ENCODE measurements at places on chromosomes 3 and 15. TPM values are rescaled to one million over a fixed set of nuclear protein-coding genes. Genes with fewer than 3 reads are reported as not detected.

Gene CHRFAM7A
- total RNA-seq, result 0.90 TPM

Gene C3orf20
- not detected for total RNA-seq

Gene P2RY13
- total RNA-seq, result not detected

Gene SUCNR1
- 1.2 TPM for total RNA-seq

Gene TMPRSS7
- total RNA-seq, result 0.12 TPM

Gene WDR72
- total RNA-seq, result 11.5 TPM

DNA sequence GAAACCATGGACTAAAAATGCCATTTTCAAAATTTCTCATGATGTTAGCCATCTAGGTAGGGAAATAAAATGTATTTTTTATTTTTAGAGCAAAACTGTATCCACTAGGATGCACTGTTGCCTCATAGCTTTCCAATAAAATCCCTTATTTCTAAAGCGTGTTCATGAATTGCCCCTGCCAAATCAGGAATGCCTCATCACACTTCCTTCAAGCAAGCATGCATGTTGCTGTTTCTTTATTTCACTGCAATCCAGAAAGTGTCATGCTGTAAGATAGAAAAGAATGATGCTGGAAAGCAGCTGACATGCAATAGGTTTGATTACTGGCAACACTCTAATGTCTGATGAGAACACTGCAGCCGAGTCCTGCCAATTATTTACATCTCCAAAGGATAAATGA, 239.5 kb downstream of the CHL1 start:
- no peak for DNase-seq

- DNase-seq, result no peak
Observed at GRCh38 chr3:52225452-52226228, at the start of gene TLR9. Gene TLR9, minus strand, starts transcription at chr3:52225645. Its CDS starts 116 bp downstream, at chr3:52225529.

GRCh38 chr3:81005992-81006391, 755.5 kb downstream of the GBE1 start:
- no peak for DNase-seq

DNA sequence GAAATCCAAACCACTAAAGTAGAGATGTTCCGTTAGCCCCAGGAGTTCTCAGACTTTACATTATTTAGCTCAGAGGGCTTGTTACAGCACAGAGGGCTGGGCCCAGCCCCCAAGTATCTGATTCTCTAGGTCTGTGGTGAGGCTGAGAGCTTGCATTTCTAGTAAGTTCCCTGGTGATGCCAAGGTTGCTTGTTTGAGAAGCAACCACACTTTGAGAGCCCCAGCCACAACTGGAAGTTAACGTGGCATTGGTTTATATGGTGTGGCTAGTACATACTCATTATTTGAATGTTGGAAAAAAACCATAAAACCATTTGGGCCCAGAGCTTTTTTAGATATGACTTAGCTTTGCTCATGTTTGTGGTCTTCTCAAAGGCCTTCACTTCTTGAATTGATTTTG, 35.9 kb downstream of the PRR23E start:
- DNase-seq, result no peak

- DNase-seq, result no peak
Observed at GRCh38 chr3:58567251-58567515, 10.0 kb downstream of the FAM107A start.

- no peak for DNase-seq
Observed at GRCh38 chr15:61216519-61216918, 12.6 kb downstream of the RORA start.

DNA sequence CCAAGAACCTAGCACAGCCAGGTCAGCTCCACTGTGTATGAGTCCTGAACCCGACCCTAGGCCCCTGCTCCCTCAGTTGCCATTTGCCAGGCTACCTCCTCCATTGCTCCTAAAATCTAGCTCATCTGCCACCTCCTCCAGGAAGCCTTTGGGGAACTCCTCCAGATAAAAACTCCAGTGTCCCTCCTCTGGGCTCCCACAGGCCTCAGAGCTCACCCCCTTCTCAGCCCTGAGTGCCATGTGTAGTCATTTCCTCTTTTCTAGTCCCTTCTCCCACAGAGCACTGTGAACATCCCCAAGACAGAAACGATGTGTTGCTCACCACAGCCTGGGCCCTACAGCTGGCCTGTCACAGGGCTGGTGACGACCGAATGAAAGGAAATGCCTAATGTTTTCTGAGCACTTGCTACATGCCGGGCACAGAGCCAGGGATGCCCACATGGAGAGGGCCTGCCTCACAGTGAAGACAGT, 61.0 kb downstream of the IQSEC1 start:
- peak; percentile 51 for DNase-seq

DNA sequence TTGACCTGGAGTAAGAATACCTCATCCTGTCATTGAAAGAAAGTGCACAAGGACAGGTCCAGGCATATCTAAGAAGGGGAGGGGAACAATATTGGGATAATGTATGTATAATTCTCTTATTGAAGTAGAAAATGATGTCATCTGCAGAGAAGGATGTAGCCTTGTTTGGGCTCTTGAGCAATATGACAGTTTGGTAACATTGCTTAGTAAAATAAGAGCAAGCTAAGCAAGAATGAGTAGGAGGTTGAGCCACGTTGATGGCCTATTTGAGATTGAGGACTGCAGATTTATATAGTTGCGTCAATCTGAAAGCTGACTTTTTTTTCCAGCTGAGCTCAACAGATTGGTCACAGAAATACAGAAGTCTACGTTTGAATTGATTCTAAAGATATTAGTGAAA, 145.2 kb downstream of the FILIP1L start:
- no peak for DNase-seq

DNA sequence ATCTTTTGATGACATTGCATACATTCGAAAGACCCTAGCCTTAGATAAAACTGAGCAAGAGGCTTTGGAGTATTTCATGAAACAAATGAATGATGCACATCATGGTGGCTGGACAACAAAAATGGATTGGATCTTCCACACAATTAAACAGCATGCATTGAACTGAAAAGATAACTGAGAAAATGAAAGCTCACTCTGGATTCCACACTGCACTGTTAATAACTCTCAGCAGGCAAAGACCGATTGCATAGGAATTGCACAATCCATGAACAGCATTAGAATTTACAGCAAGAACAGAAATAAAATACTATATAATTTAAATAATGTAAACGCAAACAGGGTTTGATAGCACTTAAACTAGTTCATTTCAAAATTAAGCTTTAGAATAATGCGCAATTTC, 16.7 kb downstream of the KCNMB3 start:
- no peak for DNase-seq

DNA sequence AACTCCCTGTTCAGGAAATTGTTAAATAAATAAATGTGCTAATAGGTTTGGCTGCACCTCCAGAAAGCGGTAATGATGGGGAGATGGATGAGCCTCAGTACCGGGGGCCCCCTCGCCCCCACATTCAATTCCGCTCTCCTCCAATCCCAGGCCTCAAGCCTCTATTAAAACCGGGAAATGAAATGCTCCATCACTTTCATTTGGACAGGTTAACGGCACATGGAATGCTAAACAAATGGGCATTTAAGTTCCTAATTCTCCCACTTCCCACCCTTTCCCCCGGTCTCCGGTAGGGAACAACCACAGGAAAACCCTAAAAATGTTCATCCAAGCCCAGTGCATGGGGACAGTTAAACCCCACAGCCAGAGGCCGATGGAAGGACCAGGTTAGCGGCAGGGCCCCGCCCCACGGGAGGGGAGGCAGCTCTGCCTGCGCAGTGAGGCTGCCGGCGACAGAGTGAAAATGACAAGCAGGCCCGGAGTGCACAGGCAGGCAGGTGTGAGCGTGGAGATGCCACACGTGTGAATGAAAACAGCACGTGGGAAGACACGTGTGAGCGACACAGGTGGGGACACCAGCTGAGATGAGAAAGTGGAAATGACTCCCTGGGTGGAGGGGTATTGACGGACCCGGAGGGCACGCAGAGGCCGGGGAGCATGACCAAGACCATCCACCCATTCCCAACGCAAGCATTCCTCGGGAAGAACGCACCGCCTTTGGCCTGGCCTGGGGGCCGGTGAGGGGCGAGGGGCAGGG, 28.1 kb downstream of the RNU5B-1 start:
- no peak for DNase-seq

GRCh38 chr3:100708644-100708988, 678 bp upstream of the TFG start:
- no peak for DNase-seq

- DNase-seq, result no peak
Observed at GRCh38 chr3:135268941-135269532, 474.0 kb downstream of the EPHB1 start.

DNA sequence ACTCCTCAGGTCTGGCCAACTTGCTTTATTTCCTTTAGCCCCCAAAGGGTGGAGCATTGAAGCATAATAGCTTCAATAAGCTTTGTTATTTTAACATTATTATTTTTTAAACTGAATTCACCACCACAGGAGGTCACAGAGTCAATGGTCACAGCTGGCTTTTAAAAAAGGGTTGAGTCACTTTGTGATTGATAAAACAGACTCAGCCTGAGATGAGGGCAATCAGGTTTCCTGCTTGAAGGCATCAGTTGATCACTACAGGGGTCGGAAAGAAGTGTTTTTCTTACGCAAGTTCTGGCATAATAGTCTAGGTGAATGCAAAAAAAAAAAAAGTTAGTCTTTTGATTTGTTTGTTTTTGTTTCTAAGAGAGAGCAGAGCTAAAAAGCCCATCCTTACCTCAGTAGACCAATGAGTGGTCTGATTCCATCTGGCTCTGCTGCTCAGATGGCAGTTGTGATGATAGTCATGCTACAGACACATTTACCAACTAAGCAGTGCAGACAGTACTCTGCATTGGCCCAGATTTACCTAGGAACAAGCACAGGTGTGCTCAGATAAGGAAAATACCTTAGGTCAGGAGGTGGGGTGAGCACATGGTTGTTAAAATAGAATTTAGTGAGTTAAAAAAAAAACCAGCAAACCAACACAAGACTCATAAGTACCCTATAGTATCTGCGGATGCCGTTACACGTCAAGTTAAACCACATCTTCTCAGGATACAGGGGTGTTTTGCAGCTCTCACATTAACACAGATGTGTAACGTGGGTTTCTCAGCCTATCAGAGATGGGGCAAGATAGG, 22.6 kb downstream of the ZNF80 start:
- DNase-seq, result no peak

- DNase-seq, result no peak
Observed at GRCh38 chr3:113268942-113269341, 57.6 kb downstream of the BOC start.

- no peak for DNase-seq
Observed at GRCh38 chr3:17995769-17996168, 253.3 kb upstream of the TBC1D5 start.

GRCh38 chr3:39086144-39086543, 21.3 kb downstream of the GORASP1 start:
- no peak for DNase-seq

DNA sequence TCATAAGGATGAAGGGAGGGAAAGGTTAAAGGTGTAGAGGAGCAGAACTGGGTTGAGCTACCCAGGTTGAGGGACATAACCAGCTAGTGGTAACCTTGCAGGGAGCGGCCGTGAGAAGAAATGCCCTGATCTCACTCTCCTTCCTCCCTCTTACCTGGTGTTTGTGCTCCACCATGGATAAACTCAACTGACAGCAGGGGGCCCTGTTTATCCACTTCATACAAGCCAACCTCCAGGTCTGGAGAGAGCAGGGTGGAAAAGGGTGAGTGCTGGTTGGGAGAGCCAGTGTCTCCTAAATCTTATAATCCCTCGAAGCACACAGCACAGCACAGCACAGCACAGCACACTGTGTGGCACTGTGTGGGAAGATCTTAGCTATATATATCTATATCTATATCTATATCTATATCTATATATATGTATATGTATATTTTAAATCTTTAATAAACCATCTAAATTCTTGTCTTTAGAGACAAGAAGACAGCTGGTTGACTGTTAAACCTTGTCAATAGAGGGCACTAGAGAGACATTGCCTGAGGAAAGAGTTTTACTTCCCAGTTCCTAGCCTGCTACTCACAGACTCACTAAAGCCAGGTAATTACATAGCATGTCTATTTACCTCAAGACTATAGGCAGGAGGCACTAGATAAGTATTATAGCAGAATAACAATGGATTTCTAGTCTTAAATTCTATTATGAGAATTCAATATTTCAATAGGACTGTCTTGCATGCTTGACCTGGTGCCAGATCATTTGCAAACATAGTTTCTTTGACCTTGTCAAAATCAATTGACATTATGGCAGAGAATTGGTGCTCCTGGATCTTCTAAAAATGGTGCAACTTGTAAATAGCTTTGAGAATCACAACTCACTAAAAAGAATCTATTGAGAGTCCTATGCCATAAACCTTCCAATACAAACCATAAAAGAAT, 21.7 kb upstream of the FMN1 start:
- peak; percentile 26 for DNase-seq

DNA sequence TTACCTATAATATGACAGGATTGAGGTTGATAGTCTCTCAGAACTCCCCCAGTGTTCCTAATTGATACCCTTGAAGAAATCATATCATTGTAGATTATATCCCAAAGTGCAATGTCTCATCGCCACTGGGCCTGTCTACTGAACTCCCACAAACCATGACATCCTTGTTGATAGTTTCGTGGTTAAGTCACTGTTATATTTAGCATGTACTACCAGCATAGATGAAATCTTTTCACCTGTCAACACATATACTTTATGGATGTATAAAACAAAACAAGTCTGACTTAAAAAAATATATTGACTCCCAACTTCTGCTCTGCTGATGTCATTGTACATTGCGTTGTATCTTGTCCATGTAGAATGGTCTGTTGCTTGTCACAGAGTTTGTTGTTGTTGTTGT, 128.1 kb downstream of the IQCH start:
- DNase-seq, result no peak

DNA sequence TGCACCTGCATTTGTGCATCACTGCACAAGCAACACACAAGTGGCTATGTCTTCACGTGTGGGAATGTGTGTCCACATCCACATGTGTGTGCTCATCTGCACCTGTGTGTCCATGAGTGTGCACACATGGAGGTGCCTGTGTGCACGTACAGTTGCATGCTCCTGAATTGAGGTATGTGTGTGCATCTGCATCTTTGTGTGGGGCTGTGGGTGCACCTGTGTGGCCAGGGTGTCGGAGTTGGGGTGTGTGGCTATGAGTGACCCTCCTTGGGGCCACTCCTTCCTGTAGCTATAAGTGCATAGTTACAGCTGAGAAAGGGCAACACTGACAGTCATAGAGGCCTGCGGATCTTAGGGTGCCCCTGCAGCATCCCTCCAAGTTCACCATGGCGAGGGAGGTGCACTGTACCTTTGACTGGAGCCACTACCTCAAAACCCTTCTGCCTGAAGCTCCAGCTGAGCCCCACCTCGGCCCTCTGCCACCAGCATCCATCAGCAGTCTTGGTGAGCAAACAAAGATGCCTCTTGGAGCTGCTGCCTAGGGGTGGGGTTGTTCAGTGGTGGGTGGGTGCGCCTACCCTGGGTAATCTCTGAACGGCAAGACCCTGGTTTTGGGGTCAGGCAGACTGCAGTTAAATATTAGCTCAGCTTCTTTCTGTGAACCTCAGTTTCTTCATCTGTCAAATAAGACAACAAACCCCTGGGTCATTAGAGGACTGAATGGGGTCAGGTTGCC, 5.2 kb upstream of the HHATL start:
- DNase-seq, result no peak
